ENCODE measurements at places on chromosomes 13 and 19.

DNA sequence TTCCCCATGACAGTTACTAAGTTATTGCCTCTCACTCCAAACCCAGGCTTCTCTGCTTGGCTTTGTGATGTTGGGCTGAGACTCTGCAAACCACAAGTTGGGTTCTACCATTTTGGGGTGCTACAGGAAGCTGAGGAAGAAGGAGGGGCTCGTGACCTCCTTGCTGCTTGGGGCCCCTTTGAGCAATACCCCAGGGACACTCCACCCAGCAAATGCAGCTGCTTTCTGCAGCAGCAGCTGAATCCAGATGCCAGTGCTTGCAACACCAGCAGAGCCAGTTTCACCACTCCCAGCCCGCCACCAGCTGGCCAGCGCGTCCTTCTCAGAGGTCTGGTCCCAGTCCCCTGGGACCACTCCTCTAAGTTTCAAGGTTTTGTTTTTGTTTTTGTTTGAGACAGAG is 22.0 kb upstream of the UBAC2 start:
- DNase-seq, result no peak

DNA sequence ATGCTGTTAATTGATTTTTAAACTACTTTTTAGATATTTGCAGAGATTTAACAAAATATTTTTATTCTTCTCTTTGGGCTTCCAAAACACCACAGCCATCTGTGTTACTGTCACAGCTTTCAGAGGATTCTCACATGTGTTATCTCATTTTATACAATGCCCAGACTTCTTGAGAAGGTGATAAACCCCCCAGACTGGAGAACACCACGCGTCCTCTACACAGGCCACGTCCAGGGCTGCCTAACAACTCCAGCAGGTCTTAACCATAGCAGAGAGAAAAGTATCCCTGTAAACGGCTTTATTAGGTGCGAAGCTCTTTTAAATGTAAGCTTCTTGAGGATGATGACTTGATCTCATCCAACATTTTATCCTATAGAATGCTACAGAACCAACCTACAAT is 2.0 kb downstream of the GPR183 start:
- no peak for DNase-seq

DNA sequence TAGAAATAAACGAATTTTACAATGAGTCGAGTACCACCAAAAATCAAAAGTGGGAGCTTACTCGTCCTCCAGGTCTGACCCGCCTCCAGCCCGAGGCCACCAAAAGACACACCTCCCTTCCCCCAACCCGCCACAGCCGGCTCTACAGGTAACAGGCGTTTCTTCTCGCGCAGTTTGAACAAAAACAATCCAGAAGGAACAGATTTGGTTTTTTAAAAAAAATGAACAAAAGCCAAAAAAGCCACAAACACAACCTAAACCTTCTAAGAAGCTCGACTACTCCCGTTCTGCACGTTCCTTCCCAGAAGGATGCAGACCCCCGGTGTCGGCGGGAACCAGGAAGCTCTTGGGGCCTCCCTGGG is 671 bp downstream of the ZDHHC20 start:
- DNase-seq, result peak; percentile 23

GRCh38 chr13:54029720-54030119 is 1001.1 kb downstream of the OLFM4 start:
- no peak for DNase-seq

GRCh38 chr13:51321836-51322235 is 17.7 kb upstream of the SERPINE3 start:
- DNase-seq, result no peak

GRCh38 chr13:43544011-43544410 is 242.8 kb downstream of the ENOX1 start:
- DNase-seq, result no peak

DNA sequence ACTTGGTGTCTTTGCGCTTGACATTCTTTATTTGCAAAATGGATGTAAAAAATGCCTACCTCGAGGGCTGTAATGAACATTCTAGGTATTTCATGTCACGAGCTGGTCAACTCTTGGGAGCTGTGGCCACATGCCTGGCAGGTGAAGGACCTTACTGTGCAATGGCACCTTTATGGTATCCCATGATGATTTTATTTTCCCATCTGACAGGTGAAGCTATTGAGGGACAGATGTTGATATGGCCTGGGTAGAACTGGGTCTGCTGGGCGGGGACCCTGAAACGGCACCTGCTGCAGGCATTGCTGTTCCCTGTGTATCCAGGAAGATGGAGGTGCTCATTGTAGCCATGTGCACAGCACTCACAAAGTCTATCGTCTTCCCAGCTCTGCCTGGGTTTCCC is 332.2 kb downstream of the TEX29 start:
- DNase-seq, result no peak

DNA sequence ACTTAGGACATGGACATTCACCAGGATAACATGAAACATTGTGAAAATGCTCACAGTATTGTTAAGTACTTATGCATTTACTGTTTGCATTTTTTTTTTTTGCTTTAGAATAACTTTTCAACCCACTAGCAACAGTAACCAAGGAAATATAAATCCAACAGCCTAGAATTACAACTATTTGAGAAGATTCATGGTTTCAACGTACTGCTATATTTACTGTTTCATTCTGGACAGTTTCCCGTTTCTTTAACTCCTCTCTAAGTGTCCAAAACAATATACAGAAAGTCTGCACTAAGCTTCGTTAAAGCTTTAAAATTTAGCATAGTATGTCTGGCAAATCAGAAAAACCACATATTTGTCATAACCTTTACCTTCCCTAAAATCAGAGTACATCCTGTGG is 2.7 kb downstream of the SMAD9 start:
- no peak for DNase-seq

DNA sequence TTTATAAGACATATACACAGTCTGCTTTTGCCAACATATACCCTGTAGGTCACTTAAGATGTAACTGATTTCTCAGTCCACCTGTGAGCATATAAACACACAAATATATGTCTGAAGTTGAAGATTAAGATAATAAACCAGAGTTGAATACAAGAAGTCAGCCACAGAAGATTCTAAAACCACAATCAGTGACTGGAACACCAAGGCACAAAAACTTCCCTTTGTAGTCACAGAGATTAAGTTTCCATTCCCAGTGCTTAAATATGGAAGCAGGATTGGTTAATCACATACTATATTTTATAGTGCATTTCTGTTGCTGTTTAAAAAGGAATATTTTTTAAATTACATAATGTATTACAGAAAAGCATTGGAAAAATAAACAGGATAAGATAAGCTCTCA is 39.9 kb downstream of the MTMR6 start:
- no peak for DNase-seq

GRCh38 chr19:4174213-4174894 is 8.0 kb downstream of the SIRT6 start:
- DNase-seq, result no peak

DNA sequence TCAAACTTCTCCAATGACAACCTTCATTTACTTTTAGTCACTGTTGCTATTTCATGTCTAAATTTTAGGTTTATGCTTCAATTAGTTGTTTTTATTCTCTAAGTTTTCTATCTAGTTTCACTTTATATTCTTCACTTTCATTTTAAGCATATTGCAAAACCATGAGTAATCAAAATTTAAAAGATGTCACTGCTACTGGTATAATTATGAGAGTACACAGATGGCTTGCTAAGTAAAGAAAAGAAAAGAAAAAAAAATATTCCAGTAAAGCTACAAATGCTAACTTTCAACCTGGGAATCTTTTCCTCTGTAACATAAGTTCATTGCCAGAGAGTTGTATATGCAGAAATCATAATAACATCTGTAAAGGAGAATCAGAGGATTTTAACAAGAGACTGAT is 1624.7 kb downstream of the PCDH9 start:
- DNase-seq, result no peak

- no peak for DNase-seq
These were observed 97.2 kb downstream of the EPSTI1 start for GRCh38 chr13:42894765-42895243.

DNA sequence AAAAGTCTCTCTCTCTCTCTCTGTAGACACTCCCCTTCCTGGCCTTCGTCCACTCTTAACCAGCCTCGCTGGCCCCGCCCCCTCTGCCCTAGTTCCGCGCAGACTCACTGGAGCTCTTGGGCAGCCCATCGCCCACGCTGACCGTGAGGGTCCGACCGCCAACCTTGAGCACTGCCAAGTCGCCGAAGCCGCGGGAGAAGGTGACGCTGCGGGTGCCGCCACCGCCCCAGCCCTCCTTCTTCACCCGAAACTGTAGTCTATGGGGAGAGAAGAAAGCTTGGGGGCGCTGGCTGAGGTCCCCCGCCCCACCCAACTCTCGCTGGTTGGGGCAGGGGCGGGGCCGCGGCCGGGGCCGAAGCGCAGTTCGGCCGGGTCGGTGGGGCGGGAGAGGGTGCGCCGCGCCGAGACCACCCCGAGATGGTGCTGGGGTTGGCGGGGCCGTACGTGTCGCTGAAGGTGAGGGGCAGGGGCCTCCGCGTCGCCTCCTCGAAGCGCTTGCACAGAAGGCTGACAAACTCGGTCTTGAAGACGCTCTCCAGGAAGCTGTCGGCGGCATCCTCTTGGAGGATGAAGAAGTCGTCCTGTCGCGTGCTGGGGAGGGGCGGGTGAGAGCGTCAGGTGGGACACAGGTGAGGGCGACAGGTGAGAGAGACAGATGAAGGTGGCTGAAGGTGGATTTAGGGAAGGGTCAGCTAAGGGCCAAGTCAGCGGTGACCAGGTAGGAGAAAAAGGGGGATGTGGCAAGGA is 12.6 kb upstream of the ZNF414 start:
- DNase-seq, result peak; percentile 94

- DNase-seq, result no peak
These were observed 41.9 kb downstream of the WASF3 start for GRCh38 chr13:26599403-26599802.

GRCh38 chr19:47637550-47637949 is 28.6 kb downstream of the BICRA start:
- peak; percentile 36 for DNase-seq

DNA sequence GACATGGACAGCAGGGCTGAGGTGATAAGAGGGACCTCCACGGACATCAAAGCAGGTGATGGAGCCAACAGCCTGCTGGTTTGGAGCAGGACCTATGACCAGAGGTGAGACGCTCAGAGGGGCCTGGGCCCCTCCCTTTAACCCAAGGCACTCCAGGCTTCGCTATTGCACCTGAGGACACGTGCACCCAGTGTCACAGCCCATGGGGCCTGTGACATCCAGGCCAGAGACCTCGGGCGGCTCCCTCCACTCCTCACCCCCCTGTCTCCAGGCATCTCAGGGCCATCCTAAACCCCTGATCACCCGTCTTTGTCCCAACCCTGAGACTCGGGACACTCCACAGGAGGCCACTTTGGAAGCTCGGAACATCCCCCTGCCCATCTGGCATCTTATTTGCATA is 12.9 kb downstream of the ADGRE5 start:
- DNase-seq, result no peak

GRCh38 chr13:27133889-27134288 is 37.7 kb downstream of the USP12 start:
- DNase-seq, result no peak

DNA sequence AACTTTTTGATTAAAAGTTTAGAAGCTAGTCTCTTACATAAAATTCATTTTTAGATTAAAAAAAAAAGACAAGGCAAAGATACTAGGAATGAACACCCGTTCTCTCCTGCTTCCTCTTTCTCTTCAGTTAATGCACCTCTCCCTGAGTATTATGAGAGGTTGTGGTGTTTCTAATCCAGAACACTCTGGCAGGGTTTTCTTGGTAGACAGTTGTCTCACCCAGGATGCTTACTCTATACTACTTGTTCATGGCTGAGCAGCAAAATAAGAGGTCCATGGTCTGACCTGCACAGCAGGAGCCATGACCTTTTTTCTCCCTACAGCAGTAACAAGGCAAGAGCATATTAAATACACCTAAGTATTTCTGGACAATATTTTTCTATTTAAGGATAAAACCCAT is 62.0 kb downstream of the MICU2 start:
- no peak for DNase-seq

GRCh38 chr19:791567-792305 is 5.5 kb upstream of the PTBP1 start:
- no peak for DNase-seq

- DNase-seq, result no peak
These were observed 35.1 kb downstream of the TMEM161A start for GRCh38 chr19:19103167-19103566.
